Jurkat, Clone E6-1 (cell line): ENCODE measurements at places on chromosomes 2 and 18.

DNA sequence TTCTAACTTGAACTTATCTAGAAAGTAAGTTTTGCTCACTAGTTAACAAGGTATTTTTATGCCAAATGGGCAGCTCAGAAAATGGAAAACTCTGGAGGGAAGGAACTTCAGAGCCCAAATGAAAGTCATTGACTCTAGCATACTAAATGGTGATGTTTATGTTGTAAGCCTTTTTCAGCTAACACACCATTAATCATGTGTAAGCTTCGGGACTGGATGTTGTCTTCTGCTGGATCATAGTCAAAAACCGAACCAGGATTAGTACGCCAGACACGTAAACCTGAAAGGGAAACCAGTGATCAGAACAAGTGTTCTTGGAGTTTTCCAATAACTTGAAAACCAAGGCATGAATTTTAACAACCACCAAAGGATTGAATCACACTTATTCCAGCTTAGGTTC, 81.8 kb downstream of the RIF1 start:
- DNase-seq = no peak

- no peak for DNase-seq
Observed at GRCh38 chr2:170277951-170278350, 100.0 kb downstream of the MYO3B start.

DNA sequence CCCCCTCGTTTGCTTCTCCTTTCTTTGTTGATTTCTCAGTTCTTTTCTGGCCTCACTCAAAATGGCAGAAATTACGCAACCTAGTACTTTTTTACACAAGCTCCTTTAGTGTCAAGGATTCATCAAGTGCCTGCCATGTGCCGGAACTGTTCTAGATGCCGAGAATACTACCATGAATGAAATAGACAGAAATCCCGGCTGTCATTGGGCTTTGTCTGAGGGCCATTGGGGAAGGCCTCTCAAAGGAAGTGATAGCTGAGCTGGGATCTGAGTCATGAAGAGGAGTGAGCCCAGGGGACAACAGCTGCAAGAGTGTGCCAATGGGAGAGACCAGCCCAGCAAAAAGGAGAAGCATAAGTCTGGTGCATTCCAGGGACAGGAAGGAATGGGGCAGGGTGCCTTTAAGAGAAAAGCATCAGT, 34.3 kb upstream of the PPP1CB start:
- no peak for DNase-seq

DNA sequence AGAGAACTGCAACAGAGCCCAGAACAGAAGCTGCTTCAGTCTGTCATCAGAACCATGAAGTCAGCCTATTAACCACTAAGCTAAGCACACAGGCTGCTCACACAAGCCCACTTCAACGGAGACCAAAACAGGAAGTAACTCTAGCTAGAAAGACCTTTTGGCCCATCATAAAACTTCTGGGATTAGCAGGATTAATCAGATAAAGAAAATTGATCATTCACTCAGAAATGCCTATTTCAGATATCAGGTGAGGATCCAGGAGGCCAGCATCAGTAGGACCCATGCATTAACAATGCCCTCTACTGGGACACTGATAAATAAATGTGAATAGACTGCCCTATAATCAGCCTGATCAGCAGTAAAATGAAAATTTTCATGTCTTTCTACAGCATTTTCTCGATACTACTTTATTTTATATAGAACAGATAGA, 101.4 kb downstream of the WDPCP start:
- DNase-seq = no peak

DNA sequence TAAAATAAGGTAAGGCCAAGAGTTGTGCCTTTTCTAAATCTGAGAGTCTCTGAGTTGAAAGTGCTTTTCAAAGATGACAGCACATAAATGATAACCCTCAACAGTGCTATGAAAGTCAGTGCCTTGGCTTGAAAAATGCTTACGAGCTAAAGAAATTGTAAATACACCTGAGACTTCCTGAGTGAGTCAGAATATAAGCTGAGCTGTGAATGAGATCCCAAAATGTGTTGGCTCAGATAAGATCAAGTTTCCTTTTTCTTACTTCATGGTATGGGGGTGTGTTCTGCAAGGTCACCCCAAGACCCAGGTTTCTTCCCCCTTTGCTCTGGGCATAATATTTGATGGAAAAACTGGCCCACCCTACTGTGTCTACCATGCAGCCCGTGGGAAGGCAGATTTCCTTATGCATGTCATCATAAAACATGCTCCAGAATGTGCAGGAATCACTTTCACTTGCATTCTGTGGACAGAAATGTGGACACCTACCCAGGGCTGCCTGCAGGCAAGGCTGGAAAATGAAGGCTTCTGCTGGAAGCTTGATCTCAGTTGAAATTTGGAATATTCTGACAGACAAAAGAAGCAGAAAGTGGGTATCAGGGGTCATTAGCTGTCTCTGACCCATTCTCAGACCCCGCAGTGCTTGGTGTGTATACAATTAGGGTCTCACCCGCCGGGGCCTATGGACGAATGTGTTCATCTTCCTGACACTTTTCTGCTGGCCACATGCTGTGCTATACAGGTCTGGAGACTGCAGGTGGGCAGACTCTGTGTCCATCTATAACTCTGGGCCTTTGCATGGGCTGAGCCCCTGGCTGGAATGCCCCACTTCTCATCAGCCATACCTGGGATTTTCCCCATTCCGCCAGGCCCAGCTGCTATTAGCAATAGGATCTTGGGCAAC, 212.6 kb downstream of the SH3RF3 start:
- DNase-seq = no peak

DNA sequence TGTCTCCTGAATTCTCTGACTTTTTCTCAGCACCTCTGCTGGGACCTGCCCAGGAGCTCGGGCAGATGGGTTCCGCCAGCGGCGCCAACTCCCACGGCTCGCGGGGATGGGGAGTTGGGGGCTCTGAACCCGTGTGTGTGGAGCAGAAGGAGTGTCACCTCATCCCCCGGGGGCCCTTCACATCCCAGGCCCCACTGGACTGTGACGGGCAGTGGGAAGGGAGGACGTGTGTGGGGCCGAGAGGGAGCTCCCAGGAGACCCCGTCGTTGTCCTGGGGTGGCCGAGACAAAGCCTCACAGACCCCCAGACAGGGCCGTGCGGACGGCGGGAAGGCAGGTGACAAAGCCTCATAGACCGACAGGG, 130.0 kb upstream of the CTDP1 start:
- DNase-seq = no peak

GRCh38 chr2:241555711-241556110, 2.8 kb upstream of the BOK start:
- DNase-seq = peak; percentile 58

DNA sequence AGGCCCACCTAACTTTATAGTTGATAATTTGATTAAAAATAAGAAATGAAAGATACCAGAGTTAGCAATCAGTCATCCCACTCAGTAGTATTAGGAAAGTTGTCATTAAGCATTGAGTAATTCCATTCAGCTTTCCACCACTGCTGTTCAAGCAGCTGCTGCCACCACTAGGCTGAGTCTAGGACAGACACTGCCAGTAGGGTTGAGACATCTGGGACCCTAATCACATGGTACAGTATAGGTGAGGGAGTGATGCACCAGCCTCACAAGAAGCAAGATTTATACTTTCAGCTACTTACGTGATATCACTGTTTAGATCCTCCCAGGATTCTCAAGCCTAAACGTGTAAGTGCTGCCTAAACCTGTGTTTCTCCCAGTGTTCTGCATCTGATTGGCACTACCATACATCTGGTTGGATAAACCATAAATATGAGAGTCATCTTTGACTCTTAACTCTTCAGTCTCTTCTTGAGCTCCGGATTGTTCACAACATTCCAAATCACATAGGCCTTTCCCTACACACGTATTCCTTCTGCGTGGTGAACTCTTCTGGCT, 3.2 kb downstream of the UBXN4 start:
- peak; percentile 60 for DNase-seq

GRCh38 chr2:176601066-176601465, 331.8 kb downstream of the MTX2 start:
- DNase-seq = no peak

GRCh38 chr2:17317439-17317976, 200.7 kb downstream of the RAD51AP2 start:
- DNase-seq = no peak

- DNase-seq = no peak
Observed at GRCh38 chr2:133484106-133484505, 84.2 kb downstream of the NCKAP5 start.

- peak; percentile 89 for DNase-seq
Observed at GRCh38 chr18:47901624-47902362, 28.7 kb downstream of the SMAD2 start.

- no peak for DNase-seq
Observed at GRCh38 chr18:30465096-30465495, 577.4 kb downstream of the DSC3 start.

GRCh38 chr2:153488072-153488471, 9.5 kb upstream of the RPRM start:
- no peak for DNase-seq

GRCh38 chr2:235494716-235495372, 1.0 kb downstream of the AGAP1 start:
- no peak for DNase-seq

DNA sequence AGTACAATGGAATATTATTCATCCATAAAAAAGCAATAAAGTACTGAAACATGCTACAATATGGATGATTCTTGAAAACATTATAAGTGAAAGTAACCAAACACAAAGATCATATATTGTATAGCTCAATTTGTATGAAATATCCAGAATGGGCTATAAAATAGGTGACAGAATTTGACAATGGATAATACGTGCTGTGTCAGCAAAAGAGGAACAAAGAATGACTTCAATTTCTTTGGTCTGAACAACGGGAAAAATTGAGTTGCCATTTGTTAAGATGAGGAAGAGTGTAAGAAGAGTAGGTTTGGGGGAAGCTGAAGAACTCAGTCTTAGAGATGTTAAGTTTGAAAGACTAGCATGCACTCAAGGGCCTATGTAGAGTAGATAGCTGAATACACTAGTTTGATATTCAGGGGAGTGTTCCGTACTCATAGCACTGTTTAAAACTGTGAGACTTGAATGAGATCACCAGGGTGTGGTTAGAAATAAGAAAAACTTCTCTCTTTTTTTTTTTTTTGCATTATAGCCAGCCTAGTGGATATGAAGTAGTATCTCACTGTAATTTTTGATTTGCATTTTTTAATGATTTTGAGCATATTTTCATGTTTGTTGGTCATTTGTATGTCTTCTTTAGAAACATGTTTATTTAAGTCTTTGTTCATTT, 213.6 kb downstream of the NR4A2 start:
- no peak for DNase-seq

GRCh38 chr2:15316370-15316814, 244.7 kb downstream of the NBAS start:
- no peak for DNase-seq

GRCh38 chr2:150144546-150145298, 342.7 kb downstream of the RND3 start:
- no peak for DNase-seq

GRCh38 chr2:205585449-205586383, 96.6 kb upstream of the NRP2 start:
- no peak for DNase-seq

- DNase-seq = no peak
Observed at GRCh38 chr2:54967269-54967668, 83.0 kb downstream of the RTN4 start.

- DNase-seq = no peak
Observed at GRCh38 chr18:22827741-22828140, 105.4 kb upstream of the RBBP8 start.

DNA sequence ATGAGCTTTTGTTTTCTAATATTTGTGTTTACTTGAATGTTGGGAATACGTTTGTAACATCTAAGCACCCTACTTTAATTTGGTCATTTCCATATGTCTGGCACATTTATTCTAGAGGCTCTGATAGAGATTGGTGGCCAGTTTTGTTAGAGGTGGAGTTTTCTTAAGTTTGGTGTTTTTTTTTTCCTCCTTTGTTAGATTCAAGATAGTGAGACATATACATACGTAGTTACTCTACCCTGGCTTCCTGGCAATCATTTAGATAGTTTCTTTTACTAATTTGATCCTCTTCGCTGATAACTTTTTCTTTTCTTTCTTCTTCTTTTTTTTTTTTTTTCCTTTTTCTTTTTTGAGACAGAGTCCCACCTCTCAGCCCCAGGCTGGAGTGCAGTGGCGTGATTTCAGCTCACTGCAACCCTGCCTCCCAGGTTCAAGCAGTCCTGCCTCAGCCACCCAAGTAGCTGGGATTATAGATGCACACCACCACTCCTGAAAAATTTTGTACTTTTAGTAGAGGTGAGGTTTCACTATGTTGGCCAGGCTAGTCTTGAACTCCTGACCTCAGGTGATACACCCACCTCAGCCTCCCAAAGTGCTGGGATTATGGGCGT, 26.6 kb downstream of the SMCHD1 start:
- DNase-seq = no peak

DNA sequence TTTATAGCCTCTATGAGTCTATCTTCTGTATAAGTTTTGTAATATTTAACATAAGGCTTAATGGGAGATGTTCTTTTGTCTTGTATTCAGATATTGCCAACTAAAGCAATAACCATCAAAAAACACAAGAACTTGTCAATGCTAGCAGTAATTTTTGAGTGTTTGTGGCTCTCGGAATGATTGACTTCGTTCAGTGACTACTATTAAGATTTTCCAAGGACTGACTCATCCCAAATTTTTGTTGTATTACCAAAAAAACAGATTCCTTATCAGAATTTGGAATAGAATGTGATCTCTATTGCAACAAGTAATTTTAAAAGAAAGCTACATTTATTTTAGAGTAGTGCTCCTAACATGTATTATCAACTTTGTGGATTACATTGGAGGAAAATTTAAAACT, 8.1 kb downstream of the NABP1 start:
- DNase-seq = no peak

- no peak for DNase-seq
Observed at GRCh38 chr2:109438773-109439389, 174.9 kb downstream of the SEPTIN10 start.

DNA sequence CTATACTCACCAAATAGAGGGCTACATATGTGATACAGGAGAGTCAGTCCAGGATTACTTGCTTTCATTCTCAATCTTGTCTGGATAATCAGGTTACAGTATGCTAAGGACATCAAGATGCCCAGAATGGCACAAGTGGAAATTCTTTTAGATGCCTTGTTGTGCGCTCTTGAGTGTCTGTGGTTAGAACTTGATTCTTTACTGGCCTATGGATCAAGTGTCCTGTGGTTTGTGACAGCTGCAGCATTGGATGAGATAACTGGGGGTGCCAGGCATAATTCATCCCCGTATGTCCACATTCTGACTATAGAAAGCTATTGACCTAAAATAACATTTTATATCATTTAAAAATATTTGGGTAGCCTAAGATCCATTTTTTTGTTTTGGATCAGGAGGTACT, 40.1 kb downstream of the CDC42EP3 start:
- DNase-seq = no peak

- no peak for DNase-seq
Observed at GRCh38 chr2:116917196-116917595, 897.3 kb upstream of the DDX18 start.

- no peak for DNase-seq
Observed at GRCh38 chr2:55047677-55048299, 2.5 kb downstream of the RTN4 start.
